ENCODE measurements at places on chromosomes 4 and X.

DNA sequence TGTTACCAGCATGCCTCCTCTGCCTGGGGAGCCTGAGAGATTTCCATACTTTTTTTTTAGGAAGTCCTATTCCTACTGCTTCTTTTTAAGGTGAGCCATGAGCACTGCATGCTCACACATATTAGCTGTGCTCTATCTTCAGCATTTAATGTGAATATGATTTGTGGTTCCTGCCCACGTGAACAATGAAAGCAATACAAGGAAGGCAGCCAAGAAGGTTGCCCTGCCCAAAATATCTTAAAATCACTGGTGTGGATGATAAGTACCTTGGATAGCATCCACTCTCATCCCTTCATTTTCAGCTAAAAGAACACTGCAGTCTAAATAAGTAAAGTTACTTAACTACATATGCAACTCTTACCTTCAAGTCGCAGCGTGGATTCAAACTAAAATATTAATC, 607.5 kb downstream of the PACRGL start:
- no peak for DNase-seq

DNA sequence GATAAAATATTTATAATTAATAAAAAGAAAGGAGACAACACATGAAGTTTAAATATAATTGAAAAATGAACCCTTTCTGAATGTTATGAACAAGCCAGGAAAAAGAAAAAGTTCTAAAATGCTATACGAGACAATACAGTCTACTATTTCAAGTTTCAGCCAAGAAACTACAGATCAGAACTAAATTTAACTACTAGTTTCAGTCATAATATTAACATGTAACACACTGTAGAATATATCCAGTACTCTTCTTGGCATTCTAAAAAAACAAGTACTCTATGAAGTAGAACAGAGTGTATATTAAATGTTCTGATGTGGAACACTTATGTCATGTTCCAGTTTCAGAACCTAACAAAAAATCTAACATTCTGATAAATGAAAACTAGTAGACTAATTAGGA, 679.7 kb downstream of the FAT4 start:
- no peak for DNase-seq

DNA sequence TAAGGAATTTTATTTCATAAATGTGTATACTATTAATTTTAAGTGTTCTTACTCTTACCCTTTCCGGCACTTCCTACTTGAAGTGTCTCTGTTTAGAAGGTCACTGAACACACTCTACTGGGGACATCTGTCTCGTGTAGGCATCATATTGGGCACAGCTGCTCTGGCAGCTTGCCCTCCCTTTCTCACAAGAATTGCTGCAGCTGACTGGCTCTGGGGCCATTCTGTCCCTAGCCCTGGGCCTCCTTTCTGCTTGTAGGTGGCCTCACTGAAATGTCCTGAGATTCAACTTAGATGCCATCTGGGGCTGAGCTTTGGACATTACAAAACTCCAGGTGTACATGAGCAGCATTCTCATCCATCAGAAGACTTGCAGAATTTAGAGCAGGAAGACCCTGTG, 49.6 kb downstream of the SMAD1 start:
- DNase-seq = no peak

GRCh38 chrX:91414713-91415112, 19.9 kb upstream of the PABPC5 start:
- no peak for DNase-seq

DNA sequence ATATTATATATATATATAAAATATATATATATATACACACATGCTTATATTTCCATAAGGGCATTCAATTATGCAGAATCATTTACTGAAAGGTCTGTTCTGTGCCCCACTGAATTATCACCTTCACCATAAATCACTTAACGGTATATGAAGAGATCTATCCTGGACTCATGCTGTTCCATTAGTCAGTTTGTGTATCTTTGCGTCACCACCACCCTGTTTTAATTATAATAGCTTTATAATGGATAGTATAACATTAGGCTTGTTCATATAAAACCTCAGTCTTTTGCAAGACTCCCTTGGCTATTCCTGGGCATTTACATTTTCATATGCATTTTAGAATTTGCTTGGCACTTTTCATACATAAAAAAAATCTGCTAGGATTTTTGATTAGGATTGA, 19.1 kb downstream of the WDR17 start:
- no peak for DNase-seq
